Left renal pelvis (tissue), 4 donors: ENCODE measurements at places on chromosomes 6 and 20.

DNA sequence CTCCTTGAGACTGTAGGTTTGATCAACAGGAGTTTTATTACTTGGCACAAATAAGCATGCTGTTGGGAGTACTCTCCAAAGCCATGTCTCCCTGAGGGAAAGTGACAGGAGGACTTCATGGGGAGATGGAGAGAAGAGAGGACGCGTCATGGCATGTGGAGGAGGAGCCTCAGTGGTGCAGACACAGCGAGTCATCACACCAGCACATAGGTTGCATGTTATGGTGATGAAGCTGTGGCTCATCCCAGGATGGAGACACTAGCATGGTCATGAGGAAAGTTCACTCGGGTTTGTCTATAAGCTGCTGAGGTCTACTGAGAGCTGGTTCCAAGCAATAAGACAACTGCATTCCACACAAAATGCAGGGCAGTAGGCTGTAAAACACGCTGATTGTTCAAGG lies 13.2 kb upstream of the SSTR4 start:
- no peak for DNase-seq

- DNase-seq = no peak
These were observed 154.9 kb downstream of the OR2B2 start for GRCh38 chr6:27757307-27757706.

- DNase-seq = no peak
These were observed 74.1 kb downstream of the PLEKHG1 start for GRCh38 chr6:150673720-150674346.

DNA sequence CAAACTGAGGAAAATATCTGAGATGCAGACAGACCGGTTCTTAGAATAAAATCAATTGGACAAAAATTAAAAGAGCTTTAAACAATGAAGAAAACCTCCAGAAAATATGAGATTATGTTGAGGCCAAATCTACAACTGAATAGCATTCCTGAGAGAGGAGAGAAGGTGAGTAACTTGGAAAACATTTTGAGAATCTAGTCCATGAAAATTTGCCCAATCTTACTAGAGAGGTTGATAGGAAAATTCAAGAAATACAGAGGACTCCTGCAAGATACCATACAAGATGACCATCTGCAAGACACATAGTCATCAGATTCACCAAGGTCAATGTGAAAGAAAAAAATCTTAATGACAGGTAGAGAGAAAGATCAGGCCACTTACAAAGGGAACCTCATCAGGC lies 437.7 kb upstream of the ADGRB3 start:
- no peak for DNase-seq

GRCh38 chr6:140193269-140193668 lies 818.8 kb upstream of the CITED2 start:
- DNase-seq = no peak

- DNase-seq = no peak
These were observed 614.6 kb downstream of the DHX35 start for GRCh38 chr20:39576771-39577170.

- DNase-seq = no peak
These were observed 52.5 kb downstream of the CHMP4B start for GRCh38 chr20:33863440-33864323.

- DNase-seq = no peak
These were observed 30.9 kb downstream of the PYGB start for GRCh38 chr20:25278636-25279361.
